CD4-positive, alpha-beta memory T cell (primary cell): ENCODE measurements at places on chromosomes 7 and 10. TPM values are rescaled to one million over a fixed set of nuclear protein-coding genes. Genes with fewer than 3 reads are reported as not detected.

The GIMAP8 gene
- polyA plus RNA-seq = 39.9 TPM

The MRC1 gene
- polyA plus RNA-seq = not detected

The LRRC4 gene
- not detected for polyA plus RNA-seq

The PLXNA4 gene
- 0.94 TPM for polyA plus RNA-seq

The STEAP2 gene
- not detected for polyA plus RNA-seq

The PLEKHS1 gene
- not detected for polyA plus RNA-seq

The HOXA6 gene
- not detected for polyA plus RNA-seq

The KCTD7 gene
- 22.2 TPM for polyA plus RNA-seq

The EBLN1 gene
- polyA plus RNA-seq = not detected

The GRB10 gene
- polyA plus RNA-seq = 0.83 TPM

The NPTX2 gene
- not detected for polyA plus RNA-seq

The SNX10 gene
- polyA plus RNA-seq = 24.3 TPM

The ASL gene
- polyA plus RNA-seq = 10.8 TPM

The PDZD7 gene
- polyA plus RNA-seq = 0.20 TPM

The MET gene
- polyA plus RNA-seq = not detected
